ENCODE measurements at places on chromosomes 6 and 20.

DNA sequence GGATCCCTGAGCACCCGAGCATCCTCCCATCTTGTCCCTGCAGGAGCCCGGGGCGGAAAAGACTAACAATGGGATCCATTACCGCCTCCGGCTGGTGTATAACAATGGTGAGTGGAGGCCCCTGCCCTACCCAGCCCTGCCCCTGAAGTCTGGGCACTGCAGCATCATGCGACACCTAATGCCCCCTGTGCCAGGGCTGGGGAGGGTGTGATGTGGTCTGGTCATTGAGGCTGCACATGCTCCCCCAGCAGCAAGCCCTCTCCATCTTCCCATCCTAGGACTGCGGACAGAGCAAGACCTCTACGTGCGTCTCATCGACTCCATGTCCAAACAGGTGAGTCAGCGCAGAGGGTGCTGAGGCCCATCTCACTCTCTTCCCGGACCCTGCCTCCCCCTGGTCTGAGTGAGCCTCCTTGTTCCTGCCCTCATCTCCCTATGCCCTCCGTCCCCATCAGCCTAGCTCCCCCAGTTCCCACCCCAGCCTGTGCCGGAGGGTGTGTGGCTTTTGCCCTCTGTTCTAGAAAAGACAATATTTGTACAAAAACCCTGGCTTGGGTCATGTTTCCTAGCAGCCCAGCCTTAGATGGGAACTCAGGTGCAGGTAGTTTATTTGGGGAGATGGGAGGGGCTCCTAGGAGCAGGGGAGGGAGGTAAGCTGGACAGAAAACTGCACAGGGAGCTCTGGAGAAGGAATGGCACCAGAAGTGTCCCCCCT, 13.5 kb downstream of the EBF4 start:
- DNase-seq: no peak

DNA sequence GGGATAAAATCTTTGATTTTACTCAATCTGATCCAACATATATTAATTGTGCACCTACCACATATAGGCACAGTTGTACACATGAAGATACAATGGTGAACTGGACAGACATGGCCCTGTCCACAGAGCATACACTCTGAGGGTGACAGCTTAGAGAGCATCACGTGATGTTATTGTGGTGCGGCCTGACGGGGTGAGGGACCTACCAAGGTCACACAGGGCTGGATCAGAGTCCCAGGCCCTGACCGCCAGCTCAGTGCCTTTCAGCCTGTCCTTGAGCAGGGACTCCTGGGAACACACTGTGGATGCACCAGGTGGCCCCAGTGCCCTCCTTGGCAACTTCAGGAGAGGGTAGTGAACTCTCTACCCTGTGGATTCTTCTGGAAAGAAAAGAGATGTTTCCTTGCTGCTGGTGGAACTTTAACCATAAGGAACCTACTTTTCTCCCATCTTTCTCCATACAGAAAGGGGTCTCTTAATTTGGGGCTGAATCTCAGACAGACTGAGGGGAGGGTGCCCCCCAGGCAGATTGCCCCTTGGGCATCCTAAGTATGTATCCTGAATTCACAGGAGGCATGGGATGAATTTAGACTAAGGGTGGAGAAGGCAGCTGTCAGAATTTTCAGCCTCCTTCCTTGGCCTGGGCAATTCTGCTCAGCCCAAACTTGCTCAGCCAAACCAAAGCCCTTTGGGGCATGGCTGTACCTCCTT, 26.5 kb downstream of the PCK1 start:
- no peak for DNase-seq

GRCh38 chr6:153994004-153994403, 45.0 kb upstream of the OPRM1 start:
- no peak for DNase-seq

DNA sequence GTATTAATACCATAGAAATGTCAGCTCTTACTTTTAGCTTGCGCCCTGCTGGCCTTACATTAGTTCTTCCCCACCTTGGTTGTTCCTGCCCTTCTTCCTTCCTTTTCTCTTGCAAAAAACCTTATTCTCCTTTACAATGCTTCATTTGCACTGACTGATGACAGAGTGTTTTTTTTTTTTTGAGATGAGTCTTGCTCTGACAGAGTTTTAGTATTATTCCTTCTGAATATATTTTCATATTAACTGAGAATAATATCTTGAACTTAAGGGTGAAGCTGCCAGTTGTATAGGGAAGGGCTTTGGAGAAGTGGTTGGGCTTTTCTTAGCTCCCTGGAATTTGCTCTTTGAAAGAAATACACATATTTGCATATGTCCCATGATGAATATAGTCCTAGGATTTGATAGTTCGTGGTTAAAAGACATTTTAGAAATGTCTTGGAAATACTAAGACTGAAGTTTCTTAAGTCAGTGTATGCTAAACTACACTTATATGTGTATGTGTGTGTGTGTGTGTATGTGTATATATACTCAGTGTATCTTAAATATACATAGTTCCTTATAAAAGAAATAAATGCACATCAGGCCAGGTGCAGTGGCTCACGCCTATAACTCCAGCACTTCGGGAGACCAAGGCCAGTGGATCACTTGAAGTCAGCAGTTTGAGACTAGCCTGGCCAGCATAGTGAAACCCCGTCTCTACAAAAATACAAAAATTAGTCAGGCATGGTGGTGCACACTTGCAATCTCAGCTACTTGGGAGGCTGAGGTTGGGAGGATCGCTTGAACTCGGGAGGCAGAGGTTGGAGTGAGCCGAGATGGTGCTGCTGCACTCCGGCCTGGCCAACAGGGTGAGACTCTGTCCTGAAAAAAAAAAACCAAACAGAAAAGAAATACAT, 216.1 kb upstream of the MYLIP start:
- no peak for DNase-seq

DNA sequence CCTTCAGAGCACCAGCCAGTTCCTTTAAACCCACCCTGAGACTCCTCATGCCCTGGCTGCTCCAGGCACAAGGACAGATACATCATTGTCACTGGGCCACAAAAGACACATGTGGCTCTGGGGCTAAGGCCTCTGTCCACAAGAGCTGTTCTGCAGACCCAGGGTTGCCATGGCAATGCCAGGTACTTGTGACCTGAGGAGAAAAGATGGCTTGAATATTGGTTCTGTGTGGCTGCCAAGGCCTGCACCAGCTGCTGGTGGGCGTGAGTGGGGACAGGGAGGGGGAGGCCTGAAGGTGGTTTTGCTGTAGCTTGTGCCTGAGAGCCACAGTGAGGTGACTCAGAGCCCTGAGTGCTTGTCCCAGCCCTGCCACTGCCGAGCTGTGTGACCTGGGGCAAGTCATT, 31.8 kb downstream of the SAYSD1 start:
- DNase-seq: peak; percentile 28

DNA sequence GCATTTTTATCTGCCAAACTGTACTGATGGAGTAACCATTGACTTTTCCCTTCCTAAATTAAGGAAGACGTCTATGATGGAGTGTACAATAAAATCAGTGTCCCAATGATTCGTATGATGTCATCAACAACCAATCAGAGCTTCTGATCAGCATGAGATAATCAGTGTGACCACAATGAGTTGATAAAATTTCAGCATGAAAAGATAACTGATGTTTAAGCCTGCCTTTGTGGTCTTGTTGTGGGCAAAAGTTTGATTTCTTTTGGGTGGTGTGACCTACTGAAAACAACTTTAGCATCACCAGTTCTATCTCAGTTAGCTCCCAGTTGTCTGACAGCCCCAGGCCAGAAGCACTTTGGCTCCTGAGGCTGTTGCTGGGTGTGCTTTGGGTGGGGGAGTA, 3.3 kb downstream of the PCIF1 start:
- DNase-seq: no peak

DNA sequence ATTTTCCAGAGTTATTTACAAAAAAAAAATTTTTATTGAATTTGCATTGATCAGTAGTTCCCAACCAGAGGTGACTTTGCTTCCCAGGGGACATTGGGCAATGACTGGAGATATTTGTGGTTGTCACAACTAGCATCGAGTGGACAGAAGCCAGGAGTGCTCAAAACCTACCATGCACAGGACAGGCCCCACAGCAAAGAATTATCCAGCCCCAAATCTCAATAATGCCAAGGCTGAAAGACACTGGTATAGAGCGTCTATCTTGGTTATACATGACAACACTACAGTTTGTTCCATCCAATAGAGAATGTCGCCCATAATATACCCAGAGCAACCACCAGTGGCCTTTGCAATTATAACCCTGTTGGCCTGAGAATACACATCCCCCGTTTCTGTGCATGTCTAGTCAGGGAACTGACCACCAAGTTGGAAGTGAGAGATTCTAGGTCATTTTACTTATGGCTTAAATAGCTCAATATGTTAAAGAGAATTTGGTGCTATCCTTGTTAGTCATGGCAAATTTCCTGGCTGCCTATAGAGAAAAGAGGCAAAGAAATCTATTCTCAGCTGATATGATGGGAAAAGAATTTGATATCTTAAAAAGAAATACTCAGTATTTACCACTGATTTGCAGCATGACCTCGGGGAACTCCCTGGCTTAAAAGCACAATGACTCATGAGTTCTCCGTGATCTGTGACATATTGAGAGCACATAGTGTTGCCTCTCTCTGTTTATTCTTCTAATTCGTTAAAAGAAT, 76.0 kb upstream of the ADTRP start:
- DNase-seq: no peak
